ENCODE measurements at places on chromosomes 7 and 10.

- no peak for DNase-seq
Measured at GRCh38 chr10:103284170-103284569, 7.2 kb downstream of the INA start.

GRCh38 chr7:111089822-111090426 is 1.0 kb upstream of the LRRN3 start:
- no peak for DNase-seq

DNA sequence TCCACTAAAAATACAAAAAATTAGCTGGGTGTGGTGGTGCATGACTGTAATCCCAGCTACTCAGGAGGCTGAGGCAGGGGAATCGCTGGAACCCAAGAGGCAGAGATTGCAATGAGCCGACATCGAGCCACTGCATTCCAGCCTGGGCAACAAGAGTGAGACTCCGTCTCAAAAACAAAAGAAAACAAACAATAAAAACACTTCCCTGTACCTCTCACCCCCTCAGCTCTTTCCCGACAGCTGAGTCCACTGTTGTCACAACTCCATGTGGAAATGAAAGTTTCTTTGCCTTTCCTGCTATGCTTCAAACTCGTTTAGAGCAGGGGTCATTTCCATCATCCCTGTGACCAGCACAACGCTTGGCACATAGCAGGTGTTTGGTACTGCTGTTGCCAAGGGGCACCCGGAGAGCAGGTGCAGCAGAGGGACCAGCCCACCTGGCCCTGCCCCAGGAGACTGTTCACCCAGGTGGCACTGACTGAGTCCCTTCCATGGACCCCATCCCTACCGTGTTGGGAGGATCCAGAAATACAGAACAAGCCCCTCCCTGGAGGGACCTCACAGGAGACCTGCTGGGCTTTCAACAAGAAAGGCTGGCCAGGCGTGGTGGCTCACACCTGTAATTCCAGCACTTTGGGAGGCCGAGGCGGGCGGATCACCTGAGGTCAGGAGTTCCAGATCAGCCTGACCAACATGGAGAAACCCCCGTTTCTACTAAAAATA is 4.9 kb downstream of the TMEM130 start:
- no peak for DNase-seq

DNA sequence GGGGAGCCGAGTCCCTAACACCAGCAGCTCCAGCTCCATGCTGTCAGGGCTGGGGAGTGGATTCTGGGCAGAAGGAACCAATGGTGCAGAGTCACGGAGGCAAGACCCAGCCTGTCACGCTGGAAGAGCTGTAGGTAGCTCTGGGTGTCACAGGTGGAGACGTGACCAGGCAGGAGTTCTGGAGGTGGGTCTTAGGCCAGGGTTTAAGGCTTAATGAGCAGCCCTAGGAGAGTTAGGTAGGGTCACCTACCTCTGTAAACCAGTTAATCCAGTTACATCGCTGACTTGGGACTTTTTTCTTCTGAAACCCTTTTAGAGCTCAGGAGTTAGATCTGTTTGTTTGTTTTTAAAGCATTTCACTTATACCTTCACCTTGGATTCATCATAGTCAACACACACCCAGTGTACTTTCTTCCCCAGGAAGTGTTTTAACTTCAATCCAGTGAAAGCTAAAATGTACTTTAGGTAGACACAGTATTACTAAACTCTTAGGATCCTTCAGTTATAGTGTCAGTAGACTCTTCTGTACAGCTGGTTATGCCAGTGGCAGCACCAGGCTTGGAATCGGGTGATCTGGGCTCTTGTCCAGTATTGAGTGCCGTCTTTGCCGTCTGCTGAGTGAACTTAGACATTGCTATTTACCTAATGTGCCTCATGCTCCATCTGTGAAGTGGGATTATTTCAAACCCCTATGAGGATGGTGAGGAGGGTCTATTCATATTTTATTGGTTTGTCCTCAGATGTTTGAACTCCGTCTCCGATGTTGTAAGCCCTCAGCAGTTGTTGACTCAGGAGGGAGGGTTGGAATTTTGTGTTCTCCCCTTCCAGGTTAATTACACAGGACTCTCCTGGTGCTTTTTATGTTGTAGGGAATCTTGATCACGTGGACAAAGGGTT is 31.0 kb downstream of the TACR2 start:
- DNase-seq: no peak

GRCh38 chr7:159329818-159330378 is 185.2 kb upstream of the VIPR2 start:
- DNase-seq: no peak

GRCh38 chr7:111727905-111728634 is 165.8 kb upstream of the IMMP2L start:
- no peak for DNase-seq

DNA sequence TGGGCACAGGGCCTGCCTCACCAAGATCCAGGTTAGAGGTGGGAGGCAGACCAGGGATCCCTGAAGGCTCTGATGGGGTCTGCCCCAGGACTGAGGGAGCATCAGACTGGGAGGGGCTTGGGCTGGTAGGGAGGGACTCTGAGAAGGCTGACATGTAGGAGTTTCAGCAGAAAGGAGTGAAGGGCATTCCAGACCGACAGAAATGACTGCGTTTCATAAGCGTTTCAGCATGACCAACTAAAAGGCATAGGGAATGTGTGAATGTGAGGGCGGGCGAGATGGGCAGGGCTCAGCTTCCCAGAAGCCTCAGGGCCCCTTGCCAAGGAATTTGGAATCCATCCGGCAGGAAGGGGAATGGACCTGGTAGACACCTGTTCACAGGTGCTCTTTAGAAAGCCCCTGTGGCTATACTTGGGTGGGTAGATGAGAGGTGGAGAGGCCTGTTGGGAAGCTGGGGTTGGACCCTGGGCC is 24.9 kb upstream of the SLC29A3 start:
- no peak for DNase-seq

- DNase-seq: no peak
Measured at GRCh38 chr10:49830016-49830415, 67.9 kb upstream of the OGDHL start.

DNA sequence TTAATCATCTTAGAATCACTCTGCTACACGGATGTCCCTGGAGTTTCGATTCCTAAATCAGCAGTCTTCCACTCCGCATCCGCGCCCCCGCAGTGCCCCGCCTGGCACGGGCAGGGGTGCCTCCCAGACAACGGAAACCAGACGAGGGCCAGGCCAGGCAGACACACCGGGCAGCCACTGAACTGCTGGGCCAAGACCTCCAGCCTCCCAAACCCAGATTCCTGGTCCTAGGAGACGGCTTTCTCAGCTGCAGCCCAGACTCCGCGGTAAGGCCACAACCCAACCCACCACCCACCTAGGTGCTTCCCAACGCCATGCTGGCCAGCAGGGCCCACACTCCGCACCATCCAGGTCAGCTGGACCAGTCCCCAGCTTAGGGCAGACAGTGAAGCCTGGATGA is 33.2 kb downstream of the MAD1L1 start:
- DNase-seq: no peak

DNA sequence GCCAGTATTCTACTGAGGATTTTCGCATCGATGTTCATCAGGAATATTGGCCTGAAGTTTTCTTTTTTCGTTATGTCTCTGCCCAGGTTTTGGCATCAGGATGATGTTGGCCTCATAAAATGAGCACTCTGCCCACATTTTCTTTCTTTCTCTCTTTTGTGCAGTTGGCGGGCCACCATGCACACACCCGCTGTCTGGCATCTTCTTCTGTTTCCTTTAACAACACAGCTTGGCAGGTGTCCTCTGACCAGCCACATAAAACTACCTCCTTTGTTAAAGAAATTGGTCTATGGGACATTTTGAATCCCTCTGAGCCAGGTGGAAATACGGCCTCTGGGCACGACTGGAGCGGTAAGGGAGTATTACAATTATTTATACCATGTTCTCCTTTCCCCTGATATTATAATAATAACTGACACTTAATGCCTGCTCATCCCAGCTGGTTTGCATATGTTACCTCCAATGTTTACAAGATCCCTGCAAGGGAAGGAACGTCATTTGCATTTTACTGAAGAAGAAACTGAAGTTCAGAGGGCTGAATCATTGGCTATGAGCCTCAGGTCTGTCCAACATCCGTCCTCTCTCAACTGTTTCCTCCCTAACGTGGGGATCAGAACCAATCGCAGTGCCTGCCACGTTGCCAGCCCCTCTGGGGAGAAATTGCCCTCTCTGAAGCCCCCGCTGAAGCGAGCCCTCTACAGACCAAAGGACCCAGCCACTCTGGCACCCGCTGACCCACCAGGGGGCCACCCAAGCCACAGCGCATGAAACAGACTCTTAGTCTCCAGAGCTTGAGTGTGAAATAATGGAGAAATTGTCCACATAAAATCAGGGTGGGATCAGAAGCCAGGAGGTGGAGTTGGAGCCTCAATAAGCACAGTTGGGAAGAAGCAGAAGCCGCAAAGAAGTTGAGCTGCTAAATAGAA is 125.0 kb upstream of the FOXK1 start:
- peak; percentile 51 for DNase-seq

GRCh38 chr7:3482147-3482921 is 181.3 kb downstream of the SDK1 start:
- peak; percentile 29 for DNase-seq

GRCh38 chr10:103716206-103717160 is 138.9 kb downstream of the SH3PXD2A start:
- DNase-seq: no peak

DNA sequence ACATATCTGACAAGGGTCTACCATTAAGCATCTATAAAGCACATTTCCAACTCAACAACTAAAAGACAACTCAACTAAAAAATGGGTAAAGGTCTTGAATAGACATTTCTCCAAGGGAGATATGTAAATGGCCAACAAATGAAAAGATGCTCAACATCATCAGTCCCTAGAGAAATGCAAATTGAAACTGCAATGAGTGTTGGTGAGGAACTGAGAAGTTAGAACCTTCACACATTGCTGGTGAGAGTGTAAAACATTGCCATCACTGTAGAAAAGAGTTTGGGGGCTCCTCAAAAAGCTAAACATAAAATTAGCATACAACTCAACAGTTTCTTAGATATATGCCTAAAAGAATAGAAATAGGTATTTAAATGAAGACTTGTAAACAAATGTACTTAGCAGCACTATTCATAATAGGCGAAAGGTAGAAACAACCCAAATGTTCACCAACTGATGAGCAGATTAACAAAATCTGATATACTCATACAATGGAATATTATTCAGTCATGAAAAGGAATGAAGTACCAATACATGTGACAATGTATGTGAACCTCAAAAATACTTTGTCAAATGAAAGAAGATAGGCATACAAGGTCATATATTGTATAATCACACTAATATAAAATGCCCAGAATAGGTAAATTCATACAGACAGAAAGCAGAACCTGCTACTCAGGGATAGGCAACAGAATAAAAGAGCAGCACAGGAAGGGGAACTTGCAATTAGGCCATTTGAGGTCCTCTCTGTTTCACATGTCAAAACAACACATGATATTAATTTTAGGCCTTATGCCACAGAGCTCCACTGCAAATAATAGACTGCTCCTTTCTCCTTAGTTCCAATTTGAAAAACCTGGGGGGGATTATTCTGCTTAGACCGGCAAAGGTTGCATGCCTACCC is 10.6 kb upstream of the LRRC72 start:
- no peak for DNase-seq

DNA sequence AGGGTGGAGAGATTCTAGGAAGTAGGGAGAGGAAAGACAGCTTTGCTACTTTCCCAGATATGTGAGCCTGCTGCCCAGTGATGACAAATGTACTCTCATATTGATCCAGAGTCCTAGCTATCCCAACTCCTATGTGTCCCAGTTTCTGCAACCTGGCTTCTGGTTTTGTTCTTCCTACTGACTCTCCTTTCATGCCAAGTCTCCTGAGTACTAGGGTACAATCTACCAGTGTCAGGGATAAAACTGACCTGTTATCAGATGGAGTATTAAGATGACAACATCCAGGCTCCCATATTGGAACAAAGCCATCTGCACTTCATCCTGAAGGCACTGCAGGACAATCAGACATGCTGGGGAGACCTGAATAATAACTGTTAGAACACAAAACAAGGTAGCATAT is 233.7 kb upstream of the PHYHIPL start:
- DNase-seq: no peak

Data from astrocyte (in vitro differentiated cells and primary cell).